Sciatic nerve (tissue), 2 donors: ENCODE measurements at places on chromosomes 6 and 20. TPM values are rescaled to one million over a fixed set of nuclear protein-coding genes. Genes with fewer than 3 reads are reported as not detected.

DNA sequence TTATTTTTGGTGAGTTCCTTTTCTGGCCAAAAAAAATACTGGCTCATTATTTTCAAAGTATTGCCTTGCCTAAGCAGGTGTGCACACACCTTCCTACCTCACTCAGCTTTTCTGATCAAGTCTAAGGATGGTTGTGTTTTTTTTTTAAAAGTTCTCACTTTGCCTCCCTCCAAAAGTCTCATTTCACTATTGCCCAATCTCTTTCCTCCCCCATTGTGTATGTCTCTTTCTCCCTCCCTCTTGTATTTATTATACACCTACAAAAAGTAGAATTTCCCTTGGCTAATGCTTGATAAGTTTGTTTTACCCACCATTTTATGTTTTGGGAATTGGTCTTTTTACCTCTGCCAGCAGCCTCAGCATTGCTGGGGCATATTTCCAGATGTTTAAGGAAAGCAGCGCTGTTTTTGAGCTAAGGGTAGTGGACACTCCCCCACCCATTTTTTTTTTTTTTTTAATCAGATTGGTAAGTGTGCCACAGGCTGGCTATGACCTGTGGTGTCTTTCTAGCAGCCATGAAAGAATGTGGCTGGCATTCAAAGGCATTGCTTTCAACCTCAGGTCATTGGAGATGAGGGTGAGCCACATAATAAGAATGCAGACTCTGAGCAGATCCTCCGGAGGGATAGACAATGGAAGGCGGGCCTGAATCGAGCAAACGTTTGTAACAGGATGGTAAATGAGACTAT, 668.6 kb downstream of the UTRN start:
- DNase-seq, result no peak

DNA sequence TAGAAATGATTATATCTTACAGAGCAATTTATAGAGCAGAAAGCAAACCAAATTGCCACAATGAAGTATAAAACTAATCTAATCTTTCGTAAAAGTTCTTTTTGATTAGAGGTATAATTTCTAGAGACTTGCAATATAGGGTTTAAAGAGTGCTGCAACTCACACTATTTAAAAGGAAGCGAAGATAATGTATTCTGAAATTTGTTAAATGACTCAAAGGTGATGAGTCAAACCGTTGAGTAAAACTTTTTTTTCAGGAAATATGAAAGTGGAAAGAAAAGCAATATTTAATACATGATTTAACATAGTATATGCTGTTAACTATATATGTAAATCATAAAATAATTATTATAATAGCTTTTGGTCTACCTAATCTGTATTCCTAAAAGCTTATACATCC, 133.6 kb downstream of the SYNE1 start:
- no peak for DNase-seq

GRCh38 chr20:24746351-24746685, 202.8 kb upstream of the CST7 start:
- peak; percentile 48 for DNase-seq

GRCh38 chr6:96213784-96214183, 198.0 kb downstream of the FUT9 start:
- no peak for DNase-seq

DNA sequence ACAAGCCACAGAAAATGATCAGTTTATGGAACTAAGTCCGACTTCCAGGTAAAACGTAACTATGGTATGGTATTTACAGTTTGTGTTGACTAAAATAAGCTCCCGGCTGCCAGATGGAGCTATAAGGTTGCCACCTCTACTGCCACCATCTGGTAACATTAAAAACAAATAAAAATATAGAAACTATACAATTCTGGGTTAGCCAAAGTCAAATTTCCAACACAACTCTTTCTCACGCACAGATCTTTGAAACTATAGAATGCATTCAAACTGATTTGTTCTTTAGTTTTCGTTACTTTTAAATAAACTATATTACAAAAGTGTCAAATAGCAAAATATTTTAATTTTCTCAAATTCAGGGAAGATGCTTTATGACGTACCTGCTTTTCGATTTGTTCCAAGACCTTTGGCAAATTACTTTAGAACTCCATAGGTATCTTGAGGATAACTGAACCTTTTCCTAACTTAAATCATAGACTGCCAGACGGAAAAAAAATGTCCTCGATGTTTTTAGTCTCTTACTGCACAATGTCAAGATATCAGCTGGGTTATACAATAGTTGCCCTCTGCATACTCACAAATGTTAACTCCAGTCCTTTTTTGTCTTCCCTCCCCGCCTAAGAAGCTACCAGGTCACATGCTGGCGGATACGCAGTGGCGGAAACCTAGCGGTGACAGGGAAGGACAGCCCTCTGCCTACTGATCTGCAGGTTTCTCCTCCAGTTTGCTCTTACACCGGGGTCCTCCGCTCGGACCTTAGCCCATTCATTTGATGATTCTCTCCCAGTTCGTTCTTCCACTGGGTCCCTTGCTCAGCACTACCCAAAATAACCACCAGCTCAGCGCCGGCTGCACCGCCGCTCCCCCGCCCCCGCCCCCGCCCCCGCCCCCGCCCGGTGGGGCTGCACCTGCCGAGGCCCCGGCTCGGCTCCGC, 888 bp downstream of the SLC17A5 start:
- DNase-seq, result peak; percentile 74

DNA sequence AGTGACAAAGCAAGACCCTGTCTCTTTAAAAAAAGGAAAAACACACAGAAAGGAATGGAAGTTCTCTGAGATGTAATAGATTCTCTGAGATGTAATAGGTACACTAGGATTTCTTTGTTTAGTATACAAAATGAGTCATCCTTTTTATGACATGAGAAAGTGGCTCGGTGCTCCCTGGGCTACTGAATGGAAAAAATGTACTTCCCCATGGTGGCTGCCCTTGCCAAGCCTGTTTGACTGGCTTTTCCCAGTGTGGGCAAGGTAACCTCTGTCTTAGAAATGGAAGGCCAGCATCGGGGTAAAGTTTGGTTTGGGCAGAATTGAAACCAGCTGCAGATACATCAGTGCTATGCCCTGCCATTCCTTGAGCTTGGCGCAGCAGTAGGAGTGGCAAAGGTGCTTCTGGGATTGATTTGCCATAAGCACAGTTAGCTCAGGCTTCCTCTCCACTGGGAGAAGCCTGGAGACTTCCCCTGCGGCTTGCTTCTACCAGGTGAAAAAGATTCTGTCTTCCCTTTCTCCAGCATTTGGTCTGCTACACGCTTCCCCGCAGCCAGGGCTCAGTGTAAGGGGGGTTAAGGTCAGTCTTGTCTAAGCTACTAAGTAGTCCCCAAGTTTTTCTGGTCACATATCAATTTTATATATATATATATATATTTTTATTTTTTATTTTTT, 24.5 kb downstream of the ARFGEF2 start:
- no peak for DNase-seq

GRCh38 chr6:170247178-170247701, 43.6 kb downstream of the DLL1 start:
- no peak for DNase-seq

GRCh38 chr6:34152042-34152524, 6.2 kb upstream of the GRM4 start:
- peak; percentile 4 for DNase-seq

DNA sequence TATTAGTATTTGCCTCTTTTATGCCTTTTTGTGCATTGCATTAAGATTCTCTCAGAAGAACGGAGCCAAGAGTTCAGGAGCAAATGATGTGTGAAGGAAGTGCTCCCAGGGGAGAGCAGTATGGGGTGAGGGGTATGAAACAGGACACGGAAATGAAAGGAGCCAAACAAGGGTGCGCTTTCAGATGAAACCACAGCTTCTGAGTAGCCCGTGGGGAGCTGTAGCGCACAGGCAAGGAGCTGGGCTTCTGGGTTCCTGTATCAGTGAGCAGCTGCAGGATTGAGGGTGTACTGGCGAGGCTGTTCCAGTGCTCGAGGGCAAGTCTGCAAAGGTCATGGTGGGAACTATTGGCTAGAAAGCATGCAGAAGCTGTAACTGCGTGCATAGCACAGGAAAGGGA, 25.4 kb downstream of the ANKEF1 start:
- DNase-seq, result no peak

GRCh38 chr6:40953486-40953885, 85.5 kb downstream of the UNC5CL start:
- no peak for DNase-seq

GRCh38 chr6:116443105-116443504, 18.1 kb upstream of the CALHM6 start:
- DNase-seq, result no peak

- no peak for DNase-seq
These were observed 77.6 kb downstream of the HUS1B start for GRCh38 chr6:579339-579738.

MYT1 gene
- total RNA-seq, result not detected

LAMP5 gene
- 1.6 TPM for total RNA-seq

ANGPT4 gene
- 0.27 TPM for total RNA-seq

NKX2-4 gene
- not detected for total RNA-seq

BMP7 gene
- 17.3 TPM for total RNA-seq

TXLNB gene
- 1.7 TPM for total RNA-seq

F13A1 gene
- total RNA-seq, result 231 TPM

ELOVL5 gene
- total RNA-seq, result 115 TPM
